ENCODE measurements at places on chromosomes 3 and 15. TPM values are rescaled to one million over a fixed set of nuclear protein-coding genes. Genes with fewer than 3 reads are reported as not detected.

SUCLG2 gene
- total RNA-seq, result 64.2 TPM

GRCh38 chr3:129893581-129894070 is at the start of gene TMCC1:
TSS of gene TMCC1 (minus strand) at chr3:129893711.
- no peaks in the 10 kb centered on the region for H3K27me3 ChIP-seq
- peaks cover 32% of the 10 kb centered on the region for H3K4me1 ChIP-seq

DNA sequence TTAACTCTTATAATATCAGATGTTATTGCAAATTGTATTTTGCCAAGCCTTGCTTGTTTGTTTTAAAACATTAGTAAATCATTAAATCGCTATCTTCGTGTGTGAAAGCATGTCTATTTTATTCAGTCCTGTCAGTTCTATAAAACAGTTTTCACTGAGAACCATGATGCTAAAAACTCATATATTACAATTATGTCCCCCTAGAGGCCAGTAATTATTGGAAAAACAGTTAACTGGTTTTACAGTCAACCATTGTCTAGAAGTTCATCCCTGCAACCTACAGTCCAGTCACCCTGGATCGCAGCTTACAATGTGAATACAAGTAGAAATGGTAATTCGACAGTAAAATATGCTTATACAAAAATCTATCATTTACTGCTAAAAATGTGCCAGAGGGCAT is 311.5 kb upstream of the ROBO2 start:
- H3K27ac ChIP-seq, result no peak overlapping the region
- no peak for DNase-seq
- H3K27me3 ChIP-seq, result no peaks in the 10 kb centered on the region

GRCh38 chr3:136366289-136366688 is 116.1 kb downstream of the PCCB start:
- H3K4me1 ChIP-seq, result no peaks in the 10 kb centered on the region
- no peaks in the 10 kb centered on the region for H3K27me3 ChIP-seq
- H3K4me3 ChIP-seq, result no peak overlapping the region
- peaks cover 10% of the 10 kb centered on the region for H3K36me3 ChIP-seq
- DNase-seq, result no peak

DNA sequence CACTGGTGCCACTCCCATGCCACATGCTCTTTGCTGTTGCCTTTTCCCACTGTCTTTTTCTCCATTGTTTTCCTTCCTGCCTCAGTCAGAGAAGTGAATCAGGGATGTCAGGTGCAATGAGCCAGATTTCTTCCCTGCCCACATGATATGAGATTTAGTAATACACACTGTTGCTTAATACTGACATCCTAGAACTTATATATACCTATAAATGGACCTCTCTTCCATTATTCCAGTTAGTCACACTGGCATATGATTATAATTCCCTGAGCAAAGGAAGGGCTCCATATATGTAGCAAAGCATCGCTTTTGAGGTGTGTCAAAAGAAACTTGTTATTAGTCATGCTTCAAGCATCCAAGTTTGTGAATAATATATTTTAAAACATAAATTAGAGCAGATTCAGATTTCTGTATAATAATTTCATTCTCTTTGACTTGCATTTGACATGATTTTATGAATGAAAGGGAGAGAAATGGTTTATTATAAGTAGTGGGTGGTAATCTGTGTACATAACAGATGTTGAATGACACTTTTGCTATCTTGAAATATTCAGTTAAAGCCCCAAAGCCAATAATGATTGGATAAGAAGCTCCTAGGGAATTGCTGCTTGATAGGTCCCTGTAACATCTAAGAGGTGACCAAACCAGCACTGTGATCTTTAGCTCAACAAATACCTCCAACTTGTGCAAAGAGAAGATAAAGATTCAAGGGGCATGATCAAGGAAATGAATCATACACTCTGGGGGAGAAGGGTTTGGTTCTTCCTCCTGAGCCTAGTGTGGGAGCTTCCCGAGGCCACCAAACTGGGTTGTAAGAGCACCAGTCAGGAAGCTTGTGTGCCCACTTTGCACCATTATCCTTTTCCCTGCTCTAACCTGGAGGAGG is 48.6 kb downstream of the CHST2 start:
- peak overlapping the region; percentile 22 for H3K4me3 ChIP-seq
- peaks cover 22% of the 10 kb centered on the region for H3K36me3 ChIP-seq
- peak overlapping the region; percentile 79 for H3K27ac ChIP-seq
- H3K27me3 ChIP-seq, result no peaks in the 10 kb centered on the region
- peaks cover 82% of the 10 kb centered on the region for H3K4me1 ChIP-seq
- DNase-seq, result no peak

ABHD14A gene
- total RNA-seq, result 12.9 TPM

SLC12A8 gene
- total RNA-seq, result 1.9 TPM

CHRM5 gene
- total RNA-seq, result not detected

GPR149 gene
- total RNA-seq, result not detected

- no peak overlapping the region for H3K4me3 ChIP-seq
- peaks cover 50% of the 10 kb centered on the region for H3K27me3 ChIP-seq
- H3K36me3 ChIP-seq, result no peaks in the 10 kb centered on the region
- H3K4me1 ChIP-seq, result peaks cover 5% of the 10 kb centered on the region
- H3K27ac ChIP-seq, result no peak overlapping the region
- DNase-seq, result no peak
Observed at GRCh38 chr3:122917412-122917811, 110.2 kb downstream of the SEMA5B start.

JMJD7 gene
- 9.4 TPM for total RNA-seq

- peaks cover under 1% of the 10 kb centered on the region for H3K27me3 ChIP-seq
- H3K4me3 ChIP-seq, result no peak overlapping the region
- peaks cover 18% of the 10 kb centered on the region for H3K36me3 ChIP-seq
Observed at GRCh38 chr3:161070980-161071663, 34.0 kb downstream of the B3GALNT1 start.

EFCC1 gene
- 0.18 TPM for total RNA-seq

DNA sequence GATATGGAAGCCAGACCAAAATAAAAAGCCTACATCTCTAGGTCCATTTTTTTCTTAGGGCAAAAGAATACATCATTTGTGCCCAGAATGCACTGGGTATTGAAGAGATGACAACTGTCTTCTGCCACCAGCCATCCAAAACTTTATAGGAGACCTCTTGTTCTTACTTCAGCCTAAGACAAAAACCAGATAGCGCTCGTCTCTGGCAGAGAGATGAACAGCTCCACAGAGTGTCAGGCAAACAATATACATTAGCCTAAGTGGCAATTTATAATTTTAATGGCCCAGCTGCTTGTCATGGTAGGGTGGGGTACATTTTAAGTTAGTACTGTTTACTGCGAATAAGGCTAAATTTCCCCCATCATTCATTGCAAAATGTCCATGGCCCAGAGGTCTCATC is 38.9 kb upstream of the PIAS1 start:
- no peaks in the 10 kb centered on the region for H3K27me3 ChIP-seq
- no peak for DNase-seq
- no peaks in the 10 kb centered on the region for H3K36me3 ChIP-seq
- H3K4me1 ChIP-seq, result peaks cover 5% of the 10 kb centered on the region
- H3K27ac ChIP-seq, result no peak overlapping the region

DNA sequence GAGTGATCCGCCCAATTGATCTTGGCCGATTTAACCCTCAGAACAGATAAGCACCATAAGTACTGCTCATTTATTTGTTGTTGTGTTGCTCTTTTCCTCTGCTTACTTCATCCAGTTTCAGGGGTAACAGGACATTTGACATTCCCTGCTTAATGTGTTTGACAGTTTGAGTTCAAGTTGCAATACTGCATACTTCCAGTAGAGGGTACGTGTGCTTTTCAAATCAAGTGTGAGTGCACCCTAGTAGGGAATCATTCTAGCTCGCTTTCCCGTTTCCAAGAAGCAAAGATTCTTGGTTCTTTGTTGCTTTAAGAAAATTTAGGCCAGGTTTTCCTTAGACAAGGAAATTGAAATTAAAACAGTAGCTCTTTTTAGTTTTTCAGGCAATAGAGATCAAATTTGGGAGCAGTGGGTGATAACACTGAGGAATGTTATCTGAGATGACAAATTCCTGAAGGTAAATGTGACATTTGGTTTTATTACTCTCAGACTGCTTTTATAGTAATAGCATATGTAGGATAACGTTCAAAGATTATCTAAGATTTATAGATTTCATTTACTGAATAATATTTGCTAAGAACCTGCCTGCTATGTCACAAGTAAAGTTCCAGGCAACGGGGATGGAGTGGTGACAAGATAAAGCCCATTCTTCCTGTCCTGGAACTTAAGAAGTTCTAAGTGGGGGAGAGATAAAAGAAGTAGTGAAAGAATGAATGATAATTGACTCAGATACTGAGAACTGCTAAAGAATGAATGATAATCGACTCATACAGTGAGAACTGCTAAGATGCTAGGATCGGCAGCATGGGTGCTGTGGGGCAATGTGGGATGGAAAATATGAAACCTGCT is 73.3 kb downstream of the SYNPR start:
- no peak overlapping the region for H3K4me3 ChIP-seq
- DNase-seq, result no peak
- no peak overlapping the region for H3K27ac ChIP-seq
- H3K27me3 ChIP-seq, result peaks cover 46% of the 10 kb centered on the region

ECE2 gene
- not detected for total RNA-seq

PPP1R14D gene
- total RNA-seq, result not detected

- H3K27ac ChIP-seq, result no peak overlapping the region
- H3K36me3 ChIP-seq, result no peaks in the 10 kb centered on the region
- DNase-seq, result no peak
- H3K27me3 ChIP-seq, result no peaks in the 10 kb centered on the region
- H3K4me3 ChIP-seq, result no peak overlapping the region
Observed at GRCh38 chr3:133376810-133377209, 23.0 kb upstream of the BFSP2 start.

DNA sequence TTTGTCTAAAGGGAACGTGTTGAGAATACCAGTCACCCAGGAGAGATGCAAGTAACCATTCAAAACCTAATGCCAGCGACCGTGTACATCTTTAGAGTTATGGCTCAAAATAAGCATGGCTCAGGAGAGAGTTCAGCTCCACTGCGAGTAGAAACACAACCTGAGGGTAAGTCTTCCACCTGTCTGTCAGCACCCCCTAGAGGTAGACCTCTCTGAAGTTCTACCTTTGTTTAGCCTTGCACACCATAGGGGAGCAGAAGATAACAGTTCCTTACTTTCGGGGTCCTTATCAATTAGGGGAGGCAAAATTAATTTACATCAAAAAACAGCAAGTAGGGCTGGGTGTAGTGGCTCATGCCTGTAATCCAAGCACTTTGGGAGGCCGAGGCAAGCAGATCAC is 124.4 kb downstream of the HCN4 start:
- H3K4me3 ChIP-seq, result no peak overlapping the region
- H3K4me1 ChIP-seq, result peaks cover 3% of the 10 kb centered on the region
- no peak overlapping the region for H3K27ac ChIP-seq
- peaks cover 4% of the 10 kb centered on the region for H3K27me3 ChIP-seq
- no peaks in the 10 kb centered on the region for H3K36me3 ChIP-seq

APOD gene
- total RNA-seq, result not detected

FAM3D gene
- total RNA-seq, result not detected

CCDC14 gene
- 40.5 TPM for total RNA-seq

DNA sequence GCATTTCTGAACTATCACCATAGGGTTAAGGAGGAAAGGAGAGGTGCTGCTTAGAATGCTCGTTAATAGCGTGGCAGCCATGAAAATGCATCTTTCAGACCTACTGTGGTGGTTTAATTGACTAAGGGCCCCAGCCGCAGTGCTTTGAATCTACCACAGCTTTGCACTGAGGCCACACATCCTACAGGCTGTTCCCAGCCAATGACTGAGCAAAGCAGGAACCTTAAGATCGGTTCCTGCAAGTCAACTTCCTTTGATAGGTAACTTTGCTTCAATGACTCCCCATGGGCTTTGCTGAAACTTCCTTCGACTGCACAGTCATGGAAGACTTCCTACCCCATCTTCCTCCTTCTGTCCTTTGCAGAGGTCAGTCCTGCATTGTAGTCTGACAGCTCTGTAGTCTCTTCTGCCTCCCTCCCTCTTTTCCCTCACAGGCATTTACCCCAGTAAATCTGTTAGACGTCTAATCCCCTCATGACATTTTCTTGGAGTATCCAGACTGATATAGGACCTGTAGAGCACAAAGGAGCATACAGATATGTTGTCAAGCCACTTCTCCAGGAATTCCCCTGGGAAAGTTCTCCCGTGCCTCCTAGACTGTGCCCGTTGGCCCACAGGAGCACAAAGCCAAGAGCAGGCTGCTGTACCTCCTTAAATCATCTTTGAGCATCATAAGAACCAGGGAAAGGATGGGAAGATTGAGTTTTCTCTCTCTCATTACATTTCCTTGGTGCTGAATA is 2.6 kb upstream of the BCL2A1 start:
- H3K27me3 ChIP-seq, result no peaks in the 10 kb centered on the region
- DNase-seq, result peak; percentile 37
- peak overlapping the region; percentile 97 for H3K27ac ChIP-seq
- peaks cover 45% of the 10 kb centered on the region for H3K4me1 ChIP-seq

GPR156 gene
- not detected for total RNA-seq

MEX3B gene
- 0.40 TPM for total RNA-seq

- H3K27ac ChIP-seq, result no peak overlapping the region
- DNase-seq, result no peak
- H3K27me3 ChIP-seq, result no peaks in the 10 kb centered on the region
- peaks cover 43% of the 10 kb centered on the region for H3K4me1 ChIP-seq
Observed at GRCh38 chr3:71505767-71506350, 77.7 kb downstream of the FOXP1 start.

GATM gene
- total RNA-seq, result 5.0 TPM

DNA sequence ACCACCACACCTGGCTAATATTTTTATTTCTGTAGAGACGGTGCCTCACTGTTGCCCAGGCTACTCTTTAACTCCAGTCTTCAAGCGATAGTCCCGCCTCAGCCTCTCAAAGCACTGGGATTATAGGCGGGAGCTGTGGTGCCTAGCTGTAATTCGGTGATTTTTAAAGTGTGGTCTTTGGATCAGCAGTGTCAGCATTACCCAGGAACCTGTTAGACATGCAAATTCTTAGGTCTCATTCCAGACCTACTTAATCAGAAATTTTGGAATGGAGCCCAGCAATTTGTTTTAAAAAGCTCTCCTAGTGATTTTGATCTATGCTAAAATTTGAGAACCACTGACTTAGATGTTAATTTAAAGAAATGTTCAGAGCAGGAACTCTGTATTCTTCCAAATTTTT is 51.9 kb downstream of the GOLM2 start:
- DNase-seq, result no peak
- H3K4me3 ChIP-seq, result no peak overlapping the region
- H3K27me3 ChIP-seq, result no peaks in the 10 kb centered on the region
- no peak overlapping the region for H3K27ac ChIP-seq

DNA sequence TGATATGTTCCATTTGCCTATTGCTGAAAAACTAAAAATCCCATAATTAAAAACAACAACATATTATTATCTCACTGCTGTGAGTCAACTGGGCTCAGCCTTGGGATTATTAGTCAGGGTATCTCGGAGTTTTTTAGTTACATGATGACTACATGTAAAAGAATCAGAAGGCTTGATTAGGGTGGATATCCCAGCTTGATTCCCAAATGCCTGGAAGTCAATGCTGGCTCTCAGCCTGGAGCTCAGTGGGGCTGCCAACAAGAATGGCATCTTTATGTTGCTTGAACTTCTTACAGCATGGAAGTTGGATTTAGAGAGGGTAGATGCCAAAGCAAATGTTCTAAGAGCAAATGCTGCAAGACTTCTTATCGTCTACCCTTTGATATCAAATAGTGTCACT is 278.5 kb downstream of the PLOD2 start:
- no peaks in the 10 kb centered on the region for H3K4me1 ChIP-seq
- no peak for DNase-seq
- H3K36me3 ChIP-seq, result no peaks in the 10 kb centered on the region
- H3K4me3 ChIP-seq, result no peak overlapping the region
- H3K27ac ChIP-seq, result no peak overlapping the region
